ENCODE measurements at places on chromosomes 1 and 21.

DNA sequence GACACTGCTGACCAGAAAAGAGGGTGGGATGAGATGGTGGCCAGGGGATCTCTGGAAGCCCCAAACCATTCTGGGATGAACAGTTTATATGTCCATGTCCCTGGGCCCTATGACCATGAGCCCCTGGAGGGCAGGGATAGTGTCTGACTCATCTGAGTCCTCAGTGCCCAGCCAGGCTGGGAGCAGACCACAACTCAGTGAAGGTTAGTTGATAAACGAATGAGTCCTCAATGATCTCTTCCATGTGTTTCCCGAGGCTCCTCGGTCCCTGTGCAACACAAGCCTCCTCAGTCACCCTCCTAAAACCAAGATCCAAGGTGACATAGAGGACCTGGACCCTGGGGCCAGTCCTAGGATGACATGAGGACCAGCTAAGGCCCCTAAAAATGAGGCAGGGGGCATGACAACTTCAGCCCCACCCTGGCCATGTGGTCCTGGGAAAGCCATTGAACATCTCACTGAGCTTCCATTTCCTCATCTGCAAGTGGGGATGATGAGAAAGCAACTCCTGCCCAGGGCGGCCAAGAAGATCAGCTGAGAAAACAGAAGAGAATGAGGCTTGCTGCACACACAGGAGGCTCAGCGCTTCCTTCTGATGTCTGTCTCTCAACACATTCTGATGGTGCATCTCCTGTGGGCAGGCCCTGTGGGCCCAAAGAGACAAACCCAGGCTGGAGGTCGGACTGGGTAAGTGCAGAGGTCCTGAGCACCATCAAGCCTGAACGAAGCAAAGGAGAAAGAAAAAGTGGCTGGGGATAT, 86.3 kb downstream of the GLIS1 start:
- DNase-seq: no peak

- no peak for DNase-seq
These were observed 75.1 kb upstream of the NEGR1 start for GRCh38 chr1:72357411-72357810.

DNA sequence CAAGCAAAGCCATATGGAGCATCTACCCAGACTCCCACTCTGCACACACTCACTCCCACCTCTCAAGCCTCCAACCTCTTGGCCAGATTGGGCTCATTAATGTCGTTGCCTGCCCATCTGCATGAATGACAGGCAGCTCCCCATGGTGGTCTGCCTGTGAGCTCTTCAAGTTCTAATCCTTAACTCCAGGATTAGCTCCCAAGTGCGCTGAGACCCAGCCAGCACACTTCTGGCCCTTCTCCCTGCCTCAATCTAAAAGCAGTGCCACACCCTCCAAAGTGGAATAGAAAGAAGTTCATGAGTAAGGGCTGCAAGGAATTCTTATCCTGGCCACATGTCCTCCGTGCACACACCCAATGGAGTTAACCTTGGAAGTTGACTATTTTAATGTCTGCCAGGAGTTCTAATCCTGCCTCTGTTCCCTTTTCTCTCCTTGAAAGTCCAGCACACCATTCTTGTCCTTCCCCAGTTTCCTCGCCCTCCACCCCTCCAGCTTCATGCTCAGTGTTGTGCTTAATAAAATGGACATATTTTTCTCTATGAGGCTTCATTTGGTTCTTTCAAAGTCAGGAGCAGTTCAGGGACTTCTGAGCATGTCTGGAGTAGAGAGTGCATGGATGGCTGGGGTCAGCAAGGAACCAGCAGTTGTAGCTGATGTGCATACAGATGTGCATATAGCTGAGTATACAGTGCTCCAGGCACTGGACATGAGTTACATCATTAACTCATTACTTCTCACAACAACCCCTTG, 30.1 kb downstream of the CAMK1G start:
- DNase-seq: no peak

DNA sequence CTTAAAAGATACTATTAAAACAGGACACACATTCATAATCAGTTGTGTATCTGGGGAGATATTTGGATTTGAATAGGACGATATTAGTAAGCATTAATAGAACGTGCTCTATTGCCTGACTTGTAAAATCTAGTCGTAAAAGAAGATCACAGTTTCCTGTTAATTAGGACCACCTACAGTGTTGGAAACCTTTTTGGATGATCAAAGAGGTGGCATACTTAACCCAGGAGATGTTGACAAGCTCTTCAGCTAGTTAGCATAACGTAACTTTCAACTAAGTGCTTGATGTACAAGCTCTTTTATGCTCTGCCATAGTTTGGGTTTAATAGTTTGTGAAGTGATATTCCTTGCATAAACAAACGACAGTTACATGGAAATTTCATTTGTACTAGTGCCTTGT, 293.3 kb upstream of the NR5A2 start:
- DNase-seq: no peak

DNA sequence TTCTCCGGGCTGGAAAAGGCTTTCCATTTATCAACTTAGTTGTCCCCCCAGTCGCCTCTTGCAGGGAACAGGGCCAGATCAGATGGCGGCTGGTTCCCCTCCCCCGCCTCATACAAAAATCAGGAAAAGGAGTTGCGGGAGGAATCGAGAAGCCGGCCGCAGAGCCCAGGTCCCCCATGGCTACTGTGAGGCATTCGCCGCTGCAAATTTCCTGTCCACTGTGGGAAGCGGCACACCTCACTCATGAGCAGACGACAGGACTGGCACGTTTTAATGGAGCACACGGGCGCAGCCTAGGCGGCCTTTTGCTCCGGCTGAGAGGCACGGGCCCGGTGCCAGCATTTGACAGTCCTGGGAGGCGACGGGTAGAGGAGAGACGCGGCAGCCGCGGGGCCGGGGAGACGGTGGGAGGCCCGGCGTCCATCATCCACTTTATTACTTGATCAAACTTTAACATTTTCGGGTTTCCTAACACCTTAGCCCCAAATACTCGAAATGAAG, 1.1 kb downstream of the GNG4 start:
- DNase-seq: peak; percentile 52

DNA sequence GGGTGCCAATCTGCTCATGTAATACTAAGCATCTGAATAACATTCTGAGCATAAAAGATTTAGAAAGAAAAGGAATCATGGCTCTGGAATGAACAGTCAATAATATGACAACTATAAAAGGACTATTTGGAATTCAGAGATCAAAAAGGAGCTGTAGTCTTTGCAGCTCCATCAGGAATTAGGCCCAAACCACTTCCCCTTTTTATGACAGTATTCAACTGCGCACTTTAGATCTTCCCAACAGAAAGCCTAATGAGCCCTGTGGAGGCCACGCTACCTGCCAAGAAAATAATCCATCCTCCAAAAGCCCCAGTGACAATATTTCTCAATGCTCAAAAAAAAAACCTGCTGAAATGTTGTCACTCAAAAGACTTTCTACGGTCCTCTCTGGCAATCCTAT, 163.2 kb downstream of the SNX7 start:
- DNase-seq: no peak

DNA sequence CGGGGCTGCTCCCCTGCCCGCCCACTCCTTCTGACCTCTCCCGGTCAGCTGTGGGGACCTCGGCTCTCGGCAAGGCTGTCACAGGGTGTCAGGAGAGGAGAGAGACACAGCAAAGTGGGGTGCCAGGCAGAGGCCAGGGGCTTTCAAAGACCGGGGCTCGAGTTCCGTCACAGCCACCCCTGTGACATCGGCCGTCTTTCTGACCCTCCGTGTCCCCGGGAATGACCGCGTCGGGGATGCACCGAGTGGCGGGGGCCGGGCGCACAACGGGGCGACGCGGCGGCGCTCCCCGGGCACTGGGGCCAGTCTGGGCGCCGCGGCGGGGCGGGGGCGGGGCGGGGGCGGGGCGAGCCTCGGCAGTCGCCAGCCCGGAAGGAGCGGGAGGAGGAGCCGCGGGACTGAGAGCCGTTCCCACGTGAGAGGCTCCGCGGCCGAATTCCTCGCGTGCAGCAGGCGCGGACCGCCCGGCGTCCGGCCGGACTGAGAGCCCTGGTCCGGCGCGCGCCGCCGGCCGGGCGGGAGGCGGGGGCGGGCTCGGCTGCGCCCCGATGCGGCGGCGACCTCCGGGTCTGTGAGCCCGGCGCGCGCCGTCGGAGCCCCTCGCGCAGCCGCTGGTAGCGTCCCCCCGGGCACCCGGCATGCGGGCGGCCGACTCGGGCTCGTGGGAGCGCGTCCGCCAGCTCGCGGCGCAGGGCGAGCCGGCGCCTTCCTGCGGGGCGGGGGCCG, 229.7 kb upstream of the TMEM51 start:
- peak; percentile 76 for DNase-seq

Data from HEK293T (cell line).